ENCODE measurements at places on chromosomes 16 and 17.
A peak's percentile ranks its signal among the peaks of the same experiment; 100 is the strongest.

GRCh38 chr17:75400326-75400939 lies 5.0 kb downstream of the GRB2 start:
- DNase-seq: no peak

- peak; percentile 93 for DNase-seq
Observed at GRCh38 chr16:17803625-17804410, 333.1 kb upstream of the XYLT1 start.

DNA sequence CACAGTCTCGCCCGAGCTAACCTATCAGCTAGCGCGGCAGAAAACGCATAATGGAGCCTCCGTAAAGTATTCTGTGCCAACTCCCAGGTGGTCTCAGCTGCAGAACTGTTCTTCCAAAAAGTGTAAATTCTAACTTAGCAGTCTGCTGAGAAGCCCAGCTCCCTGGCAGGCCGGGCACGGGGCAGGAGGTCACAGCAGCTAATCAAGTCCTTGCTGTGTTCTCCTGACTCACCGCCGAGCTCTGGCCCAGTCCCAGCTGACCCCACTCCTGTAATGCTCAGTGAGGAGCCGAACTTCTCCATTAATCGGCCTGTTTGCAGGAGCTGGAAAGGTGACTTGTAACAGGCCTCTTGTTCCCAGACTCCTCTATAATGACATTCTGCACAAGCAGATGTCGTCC lies 193.3 kb downstream of the IRX3 start:
- DNase-seq: no peak

- DNase-seq: no peak
Observed at GRCh38 chr16:85570213-85570734, 42.8 kb upstream of the GSE1 start.

GRCh38 chr16:19284207-19284606 lies 1.3 kb upstream of the CLEC19A start:
- DNase-seq: no peak

- no peak for DNase-seq
Observed at GRCh38 chr16:58098207-58099096, 30.7 kb downstream of the CFAP20 start.

- peak; percentile 23 for DNase-seq
Observed at GRCh38 chr16:27721531-27722181, 171.7 kb downstream of the KATNIP start.

GRCh38 chr16:4327386-4328045 lies 11.6 kb downstream of the GLIS2 start:
- DNase-seq: no peak

GRCh38 chr16:12236589-12236988 lies 260.1 kb downstream of the SNX29 start:
- no peak for DNase-seq

DNA sequence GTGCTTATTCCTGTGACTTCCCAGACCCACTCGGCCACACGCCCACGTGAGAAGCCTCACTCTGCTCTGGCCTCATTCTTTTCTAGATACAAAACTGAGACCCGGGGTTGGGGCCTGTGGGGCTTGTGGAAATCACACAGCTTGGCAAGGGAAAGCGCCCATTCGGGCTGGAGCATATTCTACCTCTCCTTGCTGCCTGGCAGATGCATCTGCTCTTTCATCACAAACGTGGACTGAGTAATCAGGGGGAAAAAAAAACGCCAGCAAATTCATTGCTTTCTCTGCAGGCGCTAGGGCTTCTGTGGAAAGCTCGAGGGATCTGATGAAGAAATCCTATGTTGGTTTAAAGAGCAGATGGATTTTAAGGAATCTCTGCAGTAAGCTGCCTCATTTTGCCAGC lies 44.4 kb downstream of the DNAH9 start:
- DNase-seq: no peak

DNA sequence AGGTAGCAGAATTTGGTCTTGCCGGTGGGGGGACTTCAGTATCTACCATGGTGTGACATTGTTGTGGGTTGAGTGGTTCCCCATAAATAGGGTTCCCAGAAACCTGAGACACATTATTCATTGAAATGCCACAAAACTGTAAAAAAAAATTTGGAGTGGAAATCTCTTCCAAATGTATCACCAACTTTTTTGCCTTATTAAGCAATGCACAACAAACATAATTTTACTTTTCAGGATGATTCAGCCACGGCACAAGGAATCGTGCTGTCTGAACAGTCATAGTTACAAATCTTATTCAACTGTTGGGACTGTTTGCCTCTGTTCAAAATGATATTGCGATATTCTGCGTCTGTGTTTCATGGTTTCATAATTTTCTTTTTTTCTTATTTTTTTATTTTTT lies 181.2 kb downstream of the NTN1 start:
- no peak for DNase-seq

DNA sequence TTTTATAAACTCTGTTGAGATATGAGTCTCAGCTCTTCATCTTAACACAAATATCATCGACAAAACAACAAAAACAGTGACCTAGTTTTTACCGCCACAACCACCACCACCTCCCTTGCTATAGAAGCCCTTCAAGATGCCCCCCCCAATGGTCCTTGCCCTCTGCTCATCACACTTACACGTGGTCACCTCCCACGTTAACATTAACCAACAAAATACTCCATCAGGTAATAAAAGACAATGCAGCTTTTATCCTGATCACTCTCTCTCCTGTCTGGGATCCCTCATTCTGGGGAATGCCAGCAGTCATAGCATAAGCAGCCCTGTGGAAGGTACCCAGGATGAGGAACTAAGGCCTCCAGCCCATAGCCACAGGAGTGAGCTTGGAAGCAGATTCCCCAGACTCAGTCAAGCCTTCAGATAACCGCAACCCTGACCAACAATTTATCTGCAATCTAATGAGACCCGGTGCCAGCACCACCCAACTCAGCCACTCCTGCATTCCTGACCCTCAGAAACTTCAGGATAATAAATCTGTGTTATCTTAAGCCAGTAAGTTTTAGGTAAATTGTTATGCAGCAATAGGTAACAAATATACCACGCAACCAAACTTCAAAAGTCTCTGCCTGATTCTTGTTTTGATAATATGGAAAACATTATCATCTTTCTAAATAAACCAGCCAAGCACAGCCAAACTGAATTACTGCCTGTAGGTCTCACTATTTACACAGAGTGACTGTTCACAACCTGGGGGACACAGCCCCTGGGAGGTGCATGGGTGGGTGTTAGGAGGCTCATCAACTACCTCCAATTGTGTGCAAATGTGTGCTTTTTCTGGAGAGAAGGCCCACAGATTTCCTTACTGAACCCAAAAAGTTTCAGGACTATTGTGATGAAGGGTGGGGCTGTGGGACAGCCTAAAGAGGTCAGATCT lies 6.1 kb downstream of the PECAM1 start:
- DNase-seq: no peak

- DNase-seq: no peak
Observed at GRCh38 chr17:43906951-43907424, 348 bp downstream of the MPP2 start.

DNA sequence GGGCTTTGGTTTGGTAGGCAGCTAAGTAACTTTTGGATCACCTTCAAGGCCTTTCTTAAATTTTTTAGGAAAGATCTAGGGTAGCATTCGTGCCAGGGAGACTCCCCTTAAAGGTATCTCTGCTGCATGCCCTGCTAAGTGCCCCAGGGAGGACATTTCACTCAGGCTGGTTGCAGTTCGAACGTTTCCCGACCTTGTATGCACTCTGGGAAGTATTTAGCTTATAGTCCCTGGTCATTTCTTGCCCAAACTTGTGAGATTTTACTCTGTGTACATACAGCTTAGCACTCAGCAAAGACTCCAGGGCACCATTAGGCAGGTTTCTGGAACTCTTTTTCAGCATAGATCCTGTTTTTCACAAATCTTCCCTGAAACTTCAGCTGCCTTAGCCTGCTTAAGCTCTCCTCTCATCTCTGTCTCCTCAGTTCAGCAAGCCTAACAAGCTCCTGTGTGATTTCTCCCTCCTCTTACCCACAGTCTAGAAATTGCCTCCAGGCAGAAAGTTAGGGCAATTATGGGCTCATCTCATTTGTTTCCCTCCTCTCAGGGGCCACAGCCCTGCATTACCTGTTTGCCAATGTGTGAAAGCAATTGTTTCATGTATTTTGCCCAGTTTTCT lies 84.6 kb downstream of the MRTFB start:
- DNase-seq: no peak

DNA sequence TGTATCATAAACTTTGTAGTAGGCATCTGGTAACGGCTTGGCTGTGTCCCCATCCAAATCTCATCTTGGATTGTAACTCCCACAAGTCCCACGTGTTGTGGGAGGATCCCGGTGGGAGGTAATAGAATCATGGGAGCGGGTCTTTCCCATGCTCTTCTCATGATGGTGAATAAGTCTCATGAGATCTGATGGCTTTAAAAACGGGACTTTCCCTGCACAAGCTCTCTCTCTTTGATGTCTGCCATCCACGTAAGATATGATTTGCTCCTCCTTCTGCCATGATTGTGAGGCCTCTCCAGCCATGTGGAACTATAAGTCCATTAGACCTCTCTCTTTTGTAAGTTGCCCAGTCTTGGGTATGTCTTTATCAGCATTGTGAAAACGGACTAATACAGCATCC lies 248.7 kb downstream of the SNX29 start:
- DNase-seq: no peak

- no peak for DNase-seq
Observed at GRCh38 chr17:62866471-62866870, 58.4 kb upstream of the MARCHF10 start.

- no peak for DNase-seq
Observed at GRCh38 chr17:80588702-80589383, 44.2 kb downstream of the RPTOR start.

- DNase-seq: no peak
Observed at GRCh38 chr16:80968386-80969113, 38.1 kb downstream of the CMC2 start.

DNA sequence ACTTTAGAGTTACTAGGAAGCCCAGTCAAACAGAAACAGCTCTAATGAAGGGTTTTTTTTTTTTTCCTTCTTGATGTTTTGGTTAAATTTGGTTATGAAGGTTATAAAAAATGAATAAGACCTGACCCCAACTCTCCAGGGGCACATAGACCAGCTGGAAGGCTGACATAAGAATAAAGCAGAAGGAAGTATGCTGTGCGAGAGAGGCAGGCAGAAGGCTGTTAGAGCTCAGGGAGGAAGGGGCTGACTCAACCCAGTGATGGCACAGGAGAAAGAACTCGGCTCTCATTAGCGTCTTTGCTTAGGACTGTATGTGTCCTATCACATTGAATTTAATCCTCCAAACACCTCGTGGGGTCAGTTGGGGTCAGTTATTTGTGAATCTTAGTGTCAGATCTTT lies 474.6 kb downstream of the PMP22 start:
- DNase-seq: peak; percentile 52

DNA sequence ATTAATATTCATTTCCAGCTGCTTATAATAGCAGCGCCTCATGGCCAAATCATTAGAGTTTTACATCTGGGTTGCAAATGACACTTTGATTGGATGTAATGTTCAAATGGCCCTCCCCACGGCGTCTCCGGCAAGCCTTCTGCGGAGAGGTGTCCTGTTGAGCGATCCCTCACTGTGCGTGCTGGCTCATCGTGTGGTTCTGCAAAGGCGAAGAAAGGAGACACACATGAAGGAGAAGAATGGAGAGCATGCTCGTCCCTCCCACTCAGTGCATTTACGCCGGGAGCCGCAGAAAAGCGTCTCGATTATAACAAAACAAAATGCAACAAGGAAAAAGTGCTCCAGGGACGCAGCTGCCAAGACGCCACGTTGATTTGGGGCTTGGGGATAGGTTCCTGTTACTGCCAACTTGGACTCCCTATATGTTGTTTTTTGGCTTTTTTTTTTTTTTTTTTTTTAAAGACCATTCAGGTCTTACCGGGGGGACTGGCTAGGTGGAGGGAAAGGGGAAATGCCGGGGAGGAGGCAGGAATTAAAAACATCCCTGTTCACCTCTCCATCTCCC lies 117.6 kb downstream of the C16orf78 start:
- no peak for DNase-seq

DNA sequence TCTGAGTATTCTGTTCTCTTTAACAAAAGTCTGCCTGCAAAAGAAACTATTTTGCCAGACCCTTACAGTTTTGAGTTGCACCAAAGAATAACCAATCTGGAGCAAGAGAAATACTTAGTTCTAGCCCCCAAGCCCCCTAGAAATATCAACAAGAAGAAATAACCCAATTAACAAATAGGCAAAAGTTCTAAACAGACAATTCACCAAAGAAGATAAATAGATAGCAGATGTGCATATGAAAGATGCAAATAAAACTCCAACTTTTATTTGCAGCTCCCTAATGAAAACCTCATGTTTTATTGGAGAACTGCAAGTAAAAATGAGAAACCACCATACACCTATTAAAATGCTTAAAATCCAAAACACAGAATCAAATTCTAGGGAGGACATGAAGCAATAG lies 1308.0 kb downstream of the CDH11 start:
- peak; percentile 47 for DNase-seq

All from fibroblast of skin of left quadriceps (primary cell).